ENCODE measurements at places on chromosomes 6 and 20.

DNA sequence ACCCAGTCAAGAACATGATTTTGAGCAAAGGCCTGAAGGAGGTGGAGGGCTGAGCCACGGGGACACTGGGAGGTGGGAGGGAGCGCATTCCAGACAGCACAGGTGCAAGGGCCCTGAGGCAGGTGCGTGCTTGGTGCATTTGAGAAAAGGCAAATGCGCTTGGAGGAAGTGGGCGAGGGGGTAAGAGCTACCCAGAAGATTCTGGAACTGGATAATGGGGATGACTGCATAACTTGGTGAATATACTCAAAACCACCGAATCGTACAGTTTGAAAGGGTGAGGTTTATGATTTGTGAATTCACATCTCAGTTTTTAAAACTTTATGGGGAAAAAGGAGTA lies 9.8 kb downstream of the PREX1 start:
- no peak for DNase-seq

- no peak for DNase-seq
These were observed 65.3 kb upstream of the SAMD3 start for GRCh38 chr6:130288065-130288464.

GRCh38 chr20:10780901-10781300 lies 107.1 kb upstream of the JAG1 start:
- no peak for DNase-seq

DNA sequence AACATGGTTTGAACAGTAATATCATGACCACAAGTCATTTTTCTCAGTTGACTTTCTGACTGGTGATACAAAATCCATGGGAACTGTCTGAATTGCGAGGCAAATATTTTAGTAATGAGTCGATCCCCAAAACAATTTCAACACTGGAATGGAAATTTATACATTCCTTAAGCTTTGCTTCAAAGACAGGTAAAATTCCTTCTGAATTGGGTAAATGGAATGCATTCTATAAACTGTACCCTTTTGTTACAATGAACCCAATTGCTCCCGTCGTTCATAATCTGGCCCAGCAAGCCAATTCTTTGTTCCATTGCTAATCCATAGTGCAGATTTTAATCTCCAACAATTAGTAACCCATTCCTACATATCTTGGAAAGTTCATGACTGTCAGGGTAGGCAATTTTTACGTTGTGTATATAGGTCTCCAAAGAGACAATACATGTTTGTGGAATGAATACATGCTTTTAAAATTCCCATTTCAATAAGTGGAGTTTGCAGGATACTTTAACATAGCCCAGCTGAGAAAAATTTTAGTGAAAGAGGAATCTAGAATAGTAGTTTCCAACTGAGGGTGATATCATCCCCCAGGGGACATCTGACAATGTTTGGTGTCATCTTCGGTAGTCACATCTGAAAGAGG lies 32.7 kb downstream of the CYP24A1 start:
- no peak for DNase-seq

DNA sequence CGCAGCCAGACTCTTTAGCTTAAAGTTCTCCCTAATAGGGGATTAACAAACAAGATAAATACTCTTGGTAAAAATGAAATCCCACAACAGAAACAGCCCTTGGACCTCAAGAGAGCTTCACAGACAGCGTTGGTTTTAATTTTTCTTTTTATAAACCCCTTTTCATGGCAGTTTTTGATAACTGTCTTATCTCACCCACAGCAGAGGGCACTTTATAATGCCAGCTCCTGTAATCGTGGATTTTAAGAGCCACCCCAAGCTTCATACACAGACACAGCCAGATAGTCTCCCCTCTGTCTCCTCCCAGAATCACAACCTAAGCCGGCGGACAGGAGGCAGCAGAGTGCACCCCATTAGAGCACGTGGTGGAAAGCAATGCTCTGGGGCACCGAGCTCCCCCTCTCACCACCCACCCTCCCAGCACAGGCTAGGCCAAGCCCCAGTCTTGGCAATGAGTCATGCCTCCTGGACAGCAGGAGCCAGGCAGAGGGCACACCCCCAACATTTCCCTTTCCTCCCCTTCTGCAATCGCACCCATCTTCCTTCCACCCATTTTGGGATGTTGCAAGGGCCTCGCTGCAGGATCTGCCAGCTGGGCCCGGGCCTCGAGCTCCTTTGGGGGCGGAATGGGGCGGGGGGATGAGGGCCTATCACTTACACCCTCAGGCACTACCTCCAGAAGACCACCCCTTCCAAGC lies 2.4 kb downstream of the JAG1 start:
- no peak for DNase-seq

- no peak for DNase-seq
These were observed 14.6 kb downstream of the GMDS start for GRCh38 chr6:2230659-2231277.

GRCh38 chr6:169905041-169905807 lies 153.8 kb downstream of the ERMARD start:
- no peak for DNase-seq

DNA sequence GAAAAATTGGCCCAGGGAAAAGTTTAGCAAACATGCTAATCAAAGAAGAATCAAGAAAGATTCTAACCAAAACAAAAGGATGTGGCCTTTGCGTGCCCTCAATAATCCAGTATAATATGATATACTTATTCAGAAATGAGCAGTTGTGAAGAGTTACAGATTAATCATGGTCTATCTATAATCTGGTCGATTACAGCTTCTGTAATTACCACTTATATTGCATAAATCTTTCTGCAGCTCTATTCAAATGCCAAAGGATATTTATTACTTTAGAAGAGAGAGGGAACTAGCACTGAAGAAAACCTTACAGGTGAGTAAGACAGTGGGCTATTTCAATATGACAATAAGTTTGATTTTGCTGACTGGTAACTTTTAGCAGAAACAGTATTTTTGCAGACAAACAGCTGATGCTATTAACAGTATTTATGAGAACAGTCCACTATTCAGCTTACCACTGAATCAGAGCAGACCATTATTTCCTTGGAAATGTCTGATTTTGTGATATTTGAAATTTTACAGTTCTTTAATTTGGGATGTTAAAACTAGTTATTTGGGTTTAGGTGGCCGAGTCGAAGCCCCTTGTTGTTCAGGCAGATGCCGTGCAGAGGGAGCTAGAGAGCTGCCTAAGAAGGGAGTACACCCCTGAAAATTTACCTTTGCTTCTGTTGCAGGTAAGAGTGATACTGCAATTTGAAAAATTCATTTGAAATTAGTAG lies 92.2 kb downstream of the CEP57L1 start:
- DNase-seq: peak; percentile 72

GRCh38 chr6:127547904-127548649 lies 28.9 kb upstream of the C6orf58 start:
- DNase-seq: no peak

DNA sequence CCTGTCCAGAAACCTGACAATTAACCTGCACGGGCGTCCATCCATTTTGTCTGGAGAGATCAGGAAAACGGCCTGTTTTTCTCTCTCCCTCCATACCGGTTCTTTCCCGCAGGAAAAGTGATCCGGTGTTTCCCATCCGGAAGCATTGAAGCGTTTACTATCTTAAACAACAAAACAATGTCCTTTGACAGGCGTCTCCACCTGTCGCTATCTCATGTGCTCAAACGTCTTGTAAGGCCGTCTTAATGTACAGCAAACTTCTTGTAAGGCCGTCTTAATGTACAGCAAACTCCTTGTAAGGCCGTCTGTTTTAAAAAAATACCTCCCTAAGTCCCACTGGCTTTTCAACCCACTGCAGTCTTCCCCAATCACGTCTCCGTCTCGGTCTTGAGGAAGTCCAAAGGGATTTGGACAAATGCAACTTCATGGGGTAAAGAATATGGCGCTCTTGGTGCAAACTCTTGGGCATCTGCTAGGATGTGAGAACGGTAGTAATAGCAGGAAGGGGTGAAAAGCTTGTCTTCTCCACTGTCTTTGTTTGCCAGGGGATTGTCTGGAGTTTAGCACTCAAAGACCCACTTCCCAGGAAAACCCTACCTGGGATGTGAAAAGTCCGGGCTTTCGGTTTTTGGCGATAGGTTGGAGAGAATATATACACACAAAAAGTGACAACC lies 29.9 kb upstream of the TRIM27 start:
- no peak for DNase-seq

DNA sequence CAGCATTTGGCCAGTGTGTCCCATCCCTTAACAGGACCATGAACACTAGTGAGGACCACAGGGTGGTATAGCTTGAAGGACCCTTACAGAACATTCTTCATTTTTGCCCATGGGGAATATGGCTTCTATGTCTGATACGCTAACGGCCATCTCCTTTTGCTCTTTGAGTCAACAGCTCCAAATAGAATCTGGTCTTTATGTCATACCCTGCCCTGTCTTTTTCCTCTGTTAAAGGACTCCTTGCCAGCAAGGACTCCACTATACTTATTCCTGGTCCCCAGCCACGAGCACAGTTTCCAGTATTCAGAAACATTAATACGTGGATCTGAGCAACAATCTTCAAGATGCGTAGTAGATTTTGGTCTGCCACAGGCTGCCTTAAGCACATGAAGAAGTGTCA lies 22.5 kb downstream of the SERPINB1 start:
- DNase-seq: no peak

GRCh38 chr6:120348926-120349325 lies 985.4 kb downstream of the TBC1D32 start:
- no peak for DNase-seq

DNA sequence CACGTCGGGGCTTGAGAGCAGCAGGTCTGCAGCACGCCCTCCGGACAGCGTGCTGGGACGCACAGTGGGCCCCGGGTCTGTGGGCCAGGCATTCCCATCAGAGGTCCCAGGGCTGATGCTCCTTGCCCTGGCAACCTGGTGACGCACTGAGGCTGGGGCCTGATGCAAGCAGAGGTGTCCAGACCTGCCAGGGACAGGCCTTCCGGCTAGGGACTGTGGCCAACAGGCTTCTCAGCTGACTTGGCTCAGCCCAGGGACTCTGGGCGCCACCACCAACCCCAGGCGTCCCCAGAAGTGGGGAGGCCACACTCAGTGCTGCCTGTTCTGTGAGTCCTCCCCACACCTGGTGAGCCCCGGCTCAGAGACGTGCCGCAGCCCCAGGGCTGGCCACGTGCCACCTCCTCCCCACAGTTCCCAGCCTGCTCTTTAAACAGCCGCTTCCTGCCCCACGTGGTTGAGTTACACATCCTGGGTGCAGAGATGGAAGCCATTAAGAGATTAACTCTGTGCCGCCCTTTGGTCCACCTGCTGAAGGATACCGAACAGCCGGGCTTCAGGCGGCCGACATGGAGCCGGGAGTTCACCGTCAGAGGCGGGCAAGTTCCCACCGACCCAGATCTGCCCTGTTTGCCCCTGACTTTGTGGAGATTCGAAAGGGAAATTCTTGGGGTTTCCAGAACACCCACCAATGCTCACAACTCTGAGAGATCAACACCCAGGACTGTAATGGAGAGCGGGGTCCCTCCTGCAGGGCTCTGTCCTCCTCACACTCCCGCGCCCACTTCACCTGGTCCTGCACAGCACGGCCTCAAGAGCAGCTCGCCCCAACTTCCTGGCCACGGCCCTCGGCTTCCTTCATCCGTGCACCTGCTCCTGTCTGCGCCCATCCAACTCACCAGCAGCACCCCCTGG lies 37.6 kb upstream of the ZBP1 start:
- peak; percentile 53 for DNase-seq

DNA sequence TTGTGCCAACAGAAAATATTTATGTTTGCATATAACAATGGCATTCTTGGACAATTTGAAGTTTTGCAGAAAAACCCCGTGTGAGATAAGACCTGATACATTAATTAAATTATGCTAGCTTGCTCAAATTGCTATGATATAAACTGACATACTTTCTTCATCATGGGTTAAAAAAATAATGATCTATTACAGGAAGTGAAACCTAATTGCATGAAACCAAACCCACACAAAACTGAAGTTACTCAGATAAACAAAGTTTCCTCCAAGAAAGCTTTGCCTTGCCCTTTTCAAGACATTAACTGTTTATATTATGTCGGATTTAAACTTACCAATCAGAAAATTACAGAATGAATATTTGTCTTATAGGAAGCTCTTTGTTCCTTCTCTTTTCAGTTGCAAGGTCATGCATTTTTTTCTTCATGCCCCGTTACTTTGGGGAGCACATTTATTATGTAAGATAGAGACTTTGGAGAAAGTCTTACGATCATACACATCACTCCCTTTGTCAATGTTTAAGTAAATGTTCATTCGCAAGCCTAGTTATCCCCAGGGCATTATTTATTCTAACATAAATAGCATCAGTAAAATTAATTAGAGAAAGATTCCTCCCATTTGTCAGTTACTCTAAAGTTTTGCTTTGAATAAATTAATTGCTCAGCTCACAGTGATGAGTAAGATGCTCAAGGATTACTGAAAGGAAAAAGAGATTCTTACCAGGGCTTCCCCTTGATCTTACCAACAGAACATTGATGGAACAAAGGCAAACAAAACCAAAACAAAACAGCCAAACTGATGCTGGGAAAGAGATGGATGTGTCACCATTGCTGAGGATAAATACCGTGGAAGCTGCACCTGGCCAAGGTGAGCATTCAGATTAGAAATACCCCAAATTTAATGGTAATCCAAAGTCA lies 14.8 kb upstream of the TMEM244 start:
- DNase-seq: no peak

GRCh38 chr6:104064876-104065275 lies 794.8 kb downstream of the HACE1 start:
- no peak for DNase-seq

GRCh38 chr20:47146686-47147085 lies 209.8 kb downstream of the ZMYND8 start:
- DNase-seq: no peak

- DNase-seq: no peak
These were observed 10.7 kb downstream of the ETV7 start for GRCh38 chr6:36376742-36377141.

DNA sequence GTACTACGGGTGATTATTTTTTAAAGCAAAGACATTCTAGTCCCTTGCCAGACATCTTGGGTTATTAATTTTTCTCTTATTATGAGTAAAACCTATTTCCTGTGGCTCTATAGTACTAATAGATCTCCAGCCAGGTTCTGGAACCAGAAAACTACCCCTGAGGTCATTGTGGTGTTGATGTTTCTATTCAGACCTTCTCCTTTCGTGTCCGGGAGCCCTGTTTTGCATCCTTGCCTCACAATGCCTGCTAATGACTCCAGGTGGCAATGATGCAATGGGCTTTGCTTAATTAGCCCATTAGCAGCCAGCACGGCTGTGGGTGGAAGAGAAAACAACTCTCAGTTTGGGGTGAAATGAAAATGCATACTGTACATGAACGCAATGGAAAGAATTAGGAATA lies 62.9 kb upstream of the ARG1 start:
- DNase-seq: no peak

DNA sequence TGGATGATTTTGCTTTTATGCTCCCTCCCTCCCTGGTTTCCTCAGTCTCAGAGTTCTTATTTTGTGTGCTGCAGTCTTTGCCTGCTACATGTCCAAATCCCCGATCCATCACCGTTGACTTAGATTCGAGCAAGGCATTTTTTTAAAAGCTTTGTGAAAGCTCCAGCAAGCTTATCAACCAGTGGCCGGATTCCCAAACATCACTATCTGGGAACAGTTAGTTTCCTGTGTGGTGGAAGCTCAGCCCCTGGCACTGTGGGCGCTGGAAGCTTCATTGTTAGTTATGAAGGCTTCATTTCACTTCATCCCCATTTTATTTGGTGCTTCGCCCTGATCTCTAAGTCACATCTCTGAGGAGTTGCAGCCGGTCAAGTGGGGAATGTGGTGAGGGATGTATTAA lies 44.7 kb downstream of the DEK start:
- DNase-seq: no peak
